ENCODE measurements at places on chromosomes 16 and 17.
A peak's percentile ranks its signal among the peaks of the same experiment; 100 is the strongest.

DNA sequence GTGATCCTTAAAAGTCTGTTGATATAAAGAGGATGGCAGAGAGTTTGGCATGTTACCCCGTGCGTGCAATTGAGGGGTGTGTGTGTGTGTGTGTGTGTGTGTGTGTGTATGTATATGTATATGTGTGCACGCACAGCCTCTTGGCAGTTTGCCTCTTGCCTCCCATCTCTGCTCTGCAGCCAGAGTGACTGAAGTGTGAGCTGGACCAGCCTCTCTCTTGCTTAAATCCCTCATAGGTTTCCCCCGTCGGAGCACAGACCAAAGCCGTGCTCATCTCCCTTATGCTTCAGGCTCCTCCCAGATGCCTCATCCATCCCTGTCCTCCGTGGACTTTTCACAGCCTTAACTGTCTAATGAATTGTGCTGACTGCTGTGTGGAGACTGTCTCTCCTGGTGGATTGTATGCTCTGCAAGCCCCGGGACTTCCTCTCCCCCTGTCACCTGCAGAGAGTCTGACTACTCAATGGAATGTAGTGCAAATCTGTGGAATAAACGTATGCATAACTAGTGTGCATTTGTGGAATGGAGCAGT is 413.5 kb downstream of the CPPED1 start:
- DNase-seq: no peak

DNA sequence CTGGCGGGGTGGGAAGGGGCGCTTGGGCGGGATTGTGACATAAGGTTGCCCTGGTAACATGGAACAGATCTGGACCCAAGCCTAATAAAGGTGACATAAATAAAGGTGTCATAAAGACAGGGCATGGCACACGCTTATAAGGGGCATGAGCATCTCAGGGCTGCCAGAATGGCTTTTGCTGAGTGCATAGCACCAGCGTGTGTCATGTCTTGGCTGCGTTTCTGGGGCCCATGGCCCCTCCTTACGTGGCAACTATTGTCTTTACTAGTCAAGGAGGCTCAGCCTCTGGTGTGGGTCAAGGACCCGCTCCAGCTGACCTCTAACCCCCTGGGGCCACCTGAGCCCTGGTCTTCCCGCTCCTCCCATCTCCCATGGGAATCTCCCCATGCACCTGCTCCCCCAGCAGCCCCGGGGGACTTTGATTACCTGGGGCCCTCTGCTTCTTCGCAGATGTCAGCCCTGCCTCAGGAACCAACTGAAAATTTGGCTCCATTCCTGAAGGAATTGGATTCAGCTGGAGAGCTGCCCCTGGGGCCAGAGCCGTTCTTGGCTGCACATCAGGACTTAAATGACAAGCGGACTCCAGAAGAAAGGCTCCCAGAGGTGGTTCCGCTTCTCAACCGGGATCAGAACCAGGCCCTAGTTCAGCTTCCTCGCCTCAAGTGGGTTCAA is 13.9 kb downstream of the LRRC37B start:
- no peak for DNase-seq

GRCh38 chr17:21028192-21028591 is 14.6 kb downstream of the USP22 start:
- DNase-seq: no peak

DNA sequence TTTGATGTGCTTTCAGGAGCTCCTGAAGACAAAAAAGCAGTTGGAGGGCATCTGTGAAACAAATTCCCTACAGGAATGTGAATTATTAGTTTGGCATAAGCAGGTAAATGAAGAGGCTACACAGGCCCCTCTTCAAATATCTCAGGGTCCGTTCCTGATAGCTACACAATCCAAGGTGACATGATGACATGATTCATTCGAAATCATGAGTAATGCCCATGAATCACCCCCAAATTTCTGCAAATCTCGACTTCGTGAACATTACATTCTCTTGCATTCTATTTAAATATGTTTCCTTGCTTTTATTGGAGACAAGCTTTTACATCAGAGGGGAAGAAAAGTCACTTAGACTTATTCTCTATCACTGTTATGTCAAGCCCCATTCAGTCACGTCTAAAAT is 22.3 kb downstream of the GAN start:
- DNase-seq: no peak

DNA sequence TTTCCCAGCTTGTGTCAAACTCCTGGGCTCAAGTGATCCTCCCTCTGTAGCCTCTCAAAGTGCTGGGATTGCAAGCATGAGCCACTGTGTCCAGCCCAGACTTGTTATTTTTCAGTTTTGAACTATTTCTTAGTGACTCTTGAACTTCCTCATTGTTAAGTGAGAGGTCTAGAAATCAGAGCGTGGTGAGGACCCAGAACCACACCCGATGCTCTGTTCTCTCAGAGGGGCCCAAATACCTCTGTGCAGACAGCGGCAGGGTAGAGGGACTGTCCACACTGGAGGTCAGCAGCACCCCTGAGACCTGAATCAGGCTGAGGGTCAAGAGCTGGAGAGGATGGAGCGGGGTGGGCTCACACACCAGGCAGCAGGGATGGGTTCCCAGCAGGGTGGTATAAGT is 47.7 kb upstream of the MEAK7 start:
- no peak for DNase-seq

- no peak for DNase-seq
Measured at GRCh38 chr17:147796-148740, 10.7 kb downstream of the SCGB1C2 start.

DNA sequence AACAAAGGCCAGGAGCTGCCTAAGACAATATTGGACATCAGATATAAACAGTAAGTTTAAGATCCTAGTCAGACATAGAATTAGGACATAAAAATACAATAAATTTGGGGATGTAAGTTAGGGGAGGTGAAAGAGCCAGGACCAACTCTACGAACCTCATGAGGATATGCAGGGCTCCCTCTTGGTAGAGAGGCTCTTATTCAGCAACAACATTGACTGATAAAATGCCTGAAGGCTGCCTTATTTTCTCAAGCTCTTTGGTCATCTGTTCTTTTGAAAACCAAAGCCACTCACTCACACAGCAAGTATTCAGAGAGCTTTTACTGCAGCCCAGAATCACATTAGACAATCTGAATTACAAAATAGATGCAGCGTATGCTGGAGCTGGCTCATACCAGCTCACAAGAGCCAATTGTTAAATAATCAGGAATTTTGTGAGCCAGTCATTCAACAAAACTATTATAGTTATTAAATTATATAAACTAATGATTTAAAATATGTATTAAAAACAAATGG is 108.6 kb upstream of the CLEC3A start:
- no peak for DNase-seq

- DNase-seq: peak; percentile 61
Measured at GRCh38 chr16:71520550-71520949, 5.7 kb upstream of the CHST4 start.

DNA sequence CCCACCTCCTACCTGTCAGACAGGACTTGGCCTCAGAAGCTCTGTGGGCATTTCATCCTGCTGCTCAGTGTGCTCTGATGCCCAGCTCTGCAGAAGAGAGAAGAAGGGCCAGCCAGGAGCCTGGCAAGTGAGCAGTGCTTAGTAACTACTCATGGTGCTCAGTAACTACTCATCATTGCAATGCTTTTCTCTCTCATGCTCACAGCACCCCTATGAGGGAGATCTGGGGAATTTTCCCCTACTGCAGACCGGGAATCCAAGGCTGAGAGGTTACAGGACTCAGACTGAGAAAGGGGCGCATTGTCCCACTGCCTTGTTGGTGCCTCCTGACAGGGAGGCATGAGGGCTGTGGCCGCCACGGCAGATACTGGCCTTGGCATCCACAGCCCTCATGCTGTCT is 261.1 kb downstream of the C16orf95 start:
- DNase-seq: no peak

DNA sequence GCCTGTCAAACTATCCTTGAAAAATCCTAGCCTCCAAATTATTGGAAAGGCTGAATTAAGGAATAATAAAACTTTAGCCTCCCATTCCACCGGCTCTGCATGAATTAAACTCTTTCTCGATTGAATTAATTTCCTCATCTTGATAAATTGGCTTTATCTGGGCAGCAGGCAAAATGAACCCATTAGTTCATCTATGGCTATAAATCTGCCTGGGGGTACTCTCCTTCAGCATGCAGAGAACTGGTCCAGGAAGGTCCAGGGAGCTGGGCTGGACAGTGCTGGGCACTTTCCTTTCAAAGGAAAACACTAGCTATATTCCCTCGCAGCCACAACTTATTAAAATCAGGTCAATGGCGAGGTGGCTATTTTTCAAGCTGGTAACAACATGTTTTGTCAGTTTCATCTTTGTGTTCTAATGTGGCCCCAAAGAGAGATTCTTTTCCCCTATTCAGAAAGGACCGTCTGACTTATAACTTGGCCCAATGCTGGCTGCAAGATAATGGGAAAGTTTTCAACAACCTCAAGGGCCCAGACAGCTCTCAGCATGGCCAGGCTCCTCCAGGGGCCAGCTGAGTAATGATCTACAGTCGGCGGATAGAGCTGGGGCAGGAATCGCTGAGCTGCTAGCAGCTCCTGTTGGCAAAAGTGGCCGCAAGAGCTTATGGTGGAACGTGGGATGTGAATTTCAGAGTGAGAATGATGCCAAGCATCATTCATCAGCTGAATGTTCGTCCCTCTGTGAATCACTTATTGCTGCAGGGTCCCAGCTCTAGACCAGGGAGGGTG is 326.9 kb downstream of the SLC39A11 start:
- no peak for DNase-seq

- no peak for DNase-seq
Measured at GRCh38 chr16:31292704-31293103, 32.9 kb downstream of the ITGAM start.

DNA sequence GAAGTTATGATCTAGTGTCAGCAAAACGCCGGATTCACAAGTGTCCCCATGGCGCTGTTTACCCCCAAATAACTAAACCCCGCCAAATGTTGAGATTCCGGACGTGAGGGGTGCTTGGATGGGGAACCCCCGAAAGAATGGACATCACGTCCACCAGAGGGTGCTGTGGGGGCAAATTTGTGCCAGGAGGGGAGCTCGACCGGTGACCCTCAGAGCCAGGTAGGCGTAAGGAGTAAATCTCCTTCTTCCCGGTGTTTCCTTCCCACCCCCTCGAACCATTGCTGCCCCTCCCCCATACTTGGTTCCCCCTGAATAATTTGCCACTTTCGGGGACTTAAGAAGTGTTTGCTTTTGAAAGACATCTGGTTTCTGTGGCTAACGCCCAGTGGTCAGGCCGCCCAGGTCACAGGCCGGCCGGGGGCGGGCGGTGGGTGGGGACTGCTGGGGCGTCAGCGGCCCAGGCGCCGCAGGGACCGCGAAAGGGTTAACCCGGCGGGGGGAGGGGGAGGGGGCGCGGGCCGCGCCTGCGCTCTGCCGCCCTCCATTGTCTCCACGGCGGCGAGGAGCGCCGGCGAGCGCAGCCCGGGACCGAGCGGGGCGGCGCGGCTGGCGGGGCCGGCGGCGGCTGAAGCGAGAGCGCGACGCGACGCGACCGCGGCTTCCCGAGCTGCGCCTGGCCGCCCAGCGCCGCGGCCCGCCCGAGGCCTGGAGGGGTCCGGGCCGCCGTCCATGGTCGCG is at the start of gene ZNRF1:
ZNRF1 (plus strand) TSS at position 544 of the 738 bp plus-strand sequence. CDS start 648 bp downstream, outside the sequence.
- DNase-seq: peak; percentile 87
